ENCODE measurements at places on chromosomes 13 and 19. TPM values are rescaled to one million over a fixed set of nuclear protein-coding genes. Genes with fewer than 3 reads are reported as not detected.

The SYNGR4 gene
- not detected for total RNA-seq

The KLK2 gene
- not detected for total RNA-seq

The ZNF154 gene
- total RNA-seq = 7.2 TPM

The CLIP3 gene
- total RNA-seq = 2.4 TPM

The PET100 gene
- total RNA-seq = 120 TPM

The CRLF1 gene
- not detected for total RNA-seq

The ALKBH6 gene
- total RNA-seq = 50.9 TPM

The ICAM5 gene
- 0.36 TPM for total RNA-seq

The CCDC122 gene
- total RNA-seq = 4.0 TPM

The ZSWIM9 gene
- 11.8 TPM for total RNA-seq

The C1QTNF9B gene
- not detected for total RNA-seq

The CCL25 gene
- not detected for total RNA-seq

The C3 gene
- total RNA-seq = 1.5 TPM

The KLK11 gene
- not detected for total RNA-seq
